OCI-LY7 (cell line): ENCODE measurements at places on chromosomes 1 and 21. TPM values are rescaled to one million over a fixed set of nuclear protein-coding genes. Genes with fewer than 3 reads are reported as not detected.

The AMY1A gene
- not detected in 2 replicates for total RNA-seq

GRCh38 chr21:34843562-34843961, 174.8 kb downstream of the CLIC6 start:
- DNase-seq: no peak

DNA sequence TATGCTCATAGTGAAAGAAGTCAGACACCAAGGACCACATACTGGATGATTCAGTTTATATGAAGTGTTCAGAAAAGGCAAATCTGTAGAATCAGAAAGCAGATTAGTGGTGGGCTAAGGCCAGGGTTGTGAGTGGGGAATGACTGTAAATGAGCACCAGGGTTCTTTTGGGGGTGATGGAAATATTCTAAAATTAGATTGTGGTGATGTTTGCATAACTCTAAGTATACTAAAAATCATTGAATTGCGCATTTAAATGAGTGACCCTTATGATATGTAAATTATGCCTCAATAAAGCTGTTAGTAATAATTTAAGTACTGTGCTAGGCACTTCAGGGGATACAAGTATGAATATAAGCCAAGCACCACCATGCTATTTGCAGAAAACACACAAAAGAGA, 256.3 kb downstream of the TPR start:
- DNase-seq: no peak

The MMP23B gene
- 7.6 and 8.7 TPM in 2 replicates for total RNA-seq

DNA sequence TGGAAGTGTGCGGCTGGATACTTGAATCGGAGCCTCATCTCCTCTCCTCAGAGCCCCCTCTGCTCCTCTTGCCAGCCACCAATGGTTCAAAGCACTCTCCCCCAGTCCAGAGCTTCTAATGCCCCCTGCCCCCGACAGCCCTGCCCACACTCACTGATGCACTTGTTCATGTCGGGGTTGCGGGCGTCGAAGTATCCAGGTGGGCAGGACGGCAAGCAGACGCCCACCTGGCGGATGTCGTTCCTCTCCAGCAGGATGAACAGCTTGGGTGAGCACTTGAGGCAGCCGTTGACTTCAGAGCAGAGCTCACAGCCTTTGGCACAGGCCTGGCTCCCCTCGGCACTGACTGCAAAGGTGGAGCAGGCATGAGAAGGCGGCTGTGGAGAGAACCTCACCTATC, 18.4 kb downstream of the RSPO1 start:
- no peak for DNase-seq

The UBASH3A gene
- total RNA-seq: not detected in 2 replicates

GRCh38 chr1:85707267-85707989, 805 bp downstream of the ZNHIT6 start:
- peak; percentile 11 for DNase-seq

The ITGB2 gene
- total RNA-seq: 60.8 and 78.9 TPM in 2 replicates

The CLCA1 gene
- not detected in 2 replicates for total RNA-seq

- no peak for DNase-seq
These were observed 417.3 kb downstream of the USH2A start for GRCh38 chr1:216005916-216006315.

DNA sequence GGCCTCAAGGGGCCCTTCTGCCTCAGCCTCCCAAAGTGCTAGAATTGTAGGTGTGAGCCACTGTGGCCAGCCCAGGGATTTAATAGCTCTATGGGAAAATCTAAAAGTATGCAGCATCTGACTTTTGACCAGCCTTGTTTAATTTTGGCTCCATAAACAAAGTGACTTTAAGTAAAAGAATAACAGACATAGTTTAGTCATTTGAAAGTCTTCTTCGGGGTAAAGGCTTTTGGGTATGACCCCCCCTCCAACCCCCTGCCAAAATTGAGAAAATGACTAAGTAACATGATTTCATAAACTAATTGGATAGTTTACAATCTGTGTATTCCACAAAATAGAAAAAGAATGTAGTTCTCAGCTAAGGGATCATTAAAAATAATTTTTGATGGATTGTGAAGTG, 17.0 kb downstream of the GPBP1L1 start:
- no peak for DNase-seq

- DNase-seq: no peak
These were observed 19.0 kb downstream of the TMEM63A start for GRCh38 chr1:225863167-225863566.

The BSND gene
- total RNA-seq: not detected in 2 replicates

The KIF14 gene
- 20.1 and 23.2 TPM in 2 replicates for total RNA-seq

GRCh38 chr1:233523047-233523446, 90.9 kb upstream of the KCNK1 start:
- DNase-seq: no peak

The SAMSN1 gene
- total RNA-seq: 2.8 and 4.1 TPM in 2 replicates

DNA sequence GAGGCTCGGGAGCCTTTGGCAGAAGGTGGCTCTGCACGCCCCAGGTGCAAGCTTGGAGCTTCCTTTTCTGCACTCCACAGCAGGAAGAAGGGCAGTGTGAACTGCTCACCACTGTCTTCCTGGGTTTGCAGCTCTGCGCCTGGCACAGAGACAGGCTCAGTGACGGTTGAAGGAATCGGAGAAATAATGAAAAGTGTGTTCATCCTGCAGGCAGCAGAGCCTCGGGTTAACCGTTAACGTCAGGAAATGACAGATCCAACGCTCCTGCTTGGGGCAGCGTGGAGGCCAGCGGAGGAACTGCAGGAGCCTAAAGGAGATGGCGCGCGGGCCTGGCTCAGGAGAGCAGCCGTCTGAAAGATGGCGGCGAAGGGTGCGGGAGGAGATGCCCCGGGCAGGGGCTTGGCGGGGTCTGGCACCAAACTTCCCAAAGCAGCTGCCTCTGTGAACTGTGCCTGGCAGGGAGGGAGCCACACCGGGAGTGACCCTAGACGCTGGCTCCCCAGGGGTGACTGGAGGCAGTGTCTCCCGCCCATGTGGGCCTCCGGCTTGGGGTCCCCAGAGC, 10.9 kb upstream of the SAMD11 start:
- no peak for DNase-seq

DNA sequence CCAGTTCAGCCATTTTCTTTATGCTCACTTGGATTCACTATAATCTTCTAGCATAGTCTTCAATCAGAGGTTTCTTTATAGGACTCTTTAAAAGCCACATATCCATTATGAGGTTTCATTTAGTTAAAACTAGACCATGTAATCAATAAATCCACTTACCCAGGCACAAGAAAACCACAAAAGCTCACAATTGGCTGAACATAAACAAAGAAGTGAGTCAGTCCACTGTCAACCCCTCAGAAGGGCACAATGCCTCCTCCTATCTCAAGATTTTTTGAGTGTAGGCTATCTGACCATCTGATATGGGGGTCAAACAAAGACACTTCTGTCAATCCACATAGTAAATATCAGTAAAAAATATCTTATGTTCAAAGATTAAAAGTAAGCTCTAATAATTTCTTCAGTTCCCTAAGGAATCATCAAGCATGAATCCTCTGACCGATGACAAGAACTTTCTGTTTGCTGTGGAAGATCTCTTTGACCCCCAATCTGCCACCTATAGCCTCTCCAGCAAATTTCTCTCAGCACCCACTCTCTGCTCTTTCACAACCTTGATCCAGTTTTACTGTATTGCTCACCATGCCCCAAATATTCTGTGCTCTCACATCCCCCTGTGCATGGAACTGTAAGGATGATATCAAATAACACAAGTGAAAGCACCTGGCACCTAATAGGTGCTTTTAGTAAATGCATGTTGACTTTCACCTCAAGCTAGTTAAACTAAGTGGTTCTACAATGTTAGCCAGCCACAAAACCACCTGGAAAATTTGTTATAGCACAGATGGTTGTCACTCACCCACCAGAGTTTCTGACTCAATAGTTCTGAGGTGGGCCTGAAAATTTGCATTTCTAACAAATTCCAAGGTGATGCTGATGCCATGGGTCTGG, 16.7 kb downstream of the RAB3B start:
- DNase-seq: no peak

DNA sequence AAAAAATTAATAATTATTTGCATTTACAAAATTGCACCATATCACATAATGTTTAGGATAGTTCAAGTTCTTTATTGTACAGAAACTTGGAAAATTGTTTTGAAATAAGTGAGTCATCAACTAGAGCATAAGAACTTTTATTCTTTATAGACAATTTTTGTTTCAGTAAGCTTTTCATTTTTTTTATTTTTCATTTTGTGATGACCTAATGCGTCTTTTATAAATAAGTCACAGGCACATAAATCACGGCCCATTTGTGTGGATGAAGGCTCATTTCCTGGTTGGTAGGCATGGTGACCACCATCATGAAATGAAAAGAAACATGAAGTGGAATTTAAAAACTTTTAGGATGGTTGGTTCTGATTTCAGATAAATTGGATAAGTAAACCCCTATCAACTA, 39.3 kb downstream of the SPAG17 start:
- DNase-seq: no peak

The SDC3 gene
- total RNA-seq: 0.50 TPM in 1 of 2 replicates, not detected in the other

GRCh38 chr21:25556091-25556490, 51.2 kb downstream of the MRPL39 start:
- DNase-seq: no peak

DNA sequence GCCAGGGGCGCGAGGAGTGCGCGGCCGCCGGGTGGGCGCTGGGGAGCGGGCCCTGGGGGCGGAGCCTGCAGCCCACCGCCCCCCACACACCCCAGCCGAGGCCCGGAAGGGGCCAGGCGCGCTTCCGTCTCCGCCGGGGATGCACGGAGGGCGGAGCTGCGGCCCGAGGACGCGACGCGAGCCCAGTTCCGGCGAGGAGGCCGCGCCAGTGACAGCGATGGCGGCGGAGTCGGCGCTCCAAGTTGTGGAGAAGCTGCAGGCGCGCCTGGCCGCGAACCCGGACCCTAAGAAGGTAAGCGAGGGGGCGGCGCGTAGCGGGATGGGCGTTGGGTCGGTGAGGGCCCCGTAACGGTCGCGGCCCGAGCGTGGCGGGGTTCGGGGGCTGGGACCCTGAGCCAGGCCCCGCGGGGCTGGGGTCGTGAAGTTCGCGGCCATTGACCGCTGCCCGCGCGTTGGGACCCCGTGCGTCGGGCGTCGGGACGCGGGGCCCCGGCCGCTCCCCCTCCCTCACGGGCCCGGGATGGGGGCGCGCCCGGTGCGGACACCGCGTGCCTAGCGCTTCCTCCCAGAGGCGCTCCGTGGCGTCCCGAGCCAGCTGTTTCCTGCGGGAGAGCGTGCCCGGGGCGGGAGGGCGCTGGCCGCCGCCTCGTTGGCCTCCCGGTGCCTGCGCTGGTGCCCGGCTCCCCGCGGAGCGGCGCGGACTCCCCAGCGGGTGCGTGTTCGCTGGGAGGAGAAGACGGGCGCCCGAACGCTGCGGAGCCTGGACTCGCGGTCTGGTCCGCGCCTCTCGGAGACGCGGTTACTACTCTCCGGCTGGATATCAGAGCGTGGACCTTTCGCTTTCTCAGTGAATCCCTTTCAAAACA, at the start of gene ELOA:
ELOA (plus strand) TSS at position 185 of the 866 bp plus-strand sequence; CDS start at position 218, 33 bp downstream.
- DNase-seq: peak; percentile 84

- DNase-seq: no peak
These were observed 35.2 kb upstream of the PLA2G4A start for GRCh38 chr1:186793582-186793927.

GRCh38 chr1:23567629-23567995, 8.3 kb upstream of the ID3 start:
- DNase-seq: no peak

DNA sequence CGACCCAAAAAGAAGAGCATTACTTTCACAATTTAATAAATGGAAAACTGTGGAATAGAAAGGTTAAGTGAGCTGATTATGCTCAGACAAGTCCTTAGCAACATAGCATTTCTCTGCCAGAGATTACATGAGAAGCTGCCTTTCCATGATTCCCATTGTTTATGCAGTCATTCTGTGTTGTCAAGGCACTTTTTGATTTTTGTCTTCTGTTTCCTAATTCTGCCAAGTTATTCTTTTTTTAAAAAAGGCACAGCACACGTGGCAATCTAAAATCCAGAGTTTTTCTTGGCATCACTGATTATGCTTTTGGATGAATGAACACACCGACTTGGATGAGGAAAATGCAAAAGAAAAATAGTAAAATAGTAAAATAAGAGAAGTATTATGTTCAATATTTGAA, 185.0 kb downstream of the RGS7 start:
- no peak for DNase-seq

The MCM3AP gene
- 146 and 166 TPM in 2 replicates for total RNA-seq

- DNase-seq: peak; percentile 3
These were observed 10.0 kb downstream of the LRRC53 start for GRCh38 chr1:74502432-74502831.

DNA sequence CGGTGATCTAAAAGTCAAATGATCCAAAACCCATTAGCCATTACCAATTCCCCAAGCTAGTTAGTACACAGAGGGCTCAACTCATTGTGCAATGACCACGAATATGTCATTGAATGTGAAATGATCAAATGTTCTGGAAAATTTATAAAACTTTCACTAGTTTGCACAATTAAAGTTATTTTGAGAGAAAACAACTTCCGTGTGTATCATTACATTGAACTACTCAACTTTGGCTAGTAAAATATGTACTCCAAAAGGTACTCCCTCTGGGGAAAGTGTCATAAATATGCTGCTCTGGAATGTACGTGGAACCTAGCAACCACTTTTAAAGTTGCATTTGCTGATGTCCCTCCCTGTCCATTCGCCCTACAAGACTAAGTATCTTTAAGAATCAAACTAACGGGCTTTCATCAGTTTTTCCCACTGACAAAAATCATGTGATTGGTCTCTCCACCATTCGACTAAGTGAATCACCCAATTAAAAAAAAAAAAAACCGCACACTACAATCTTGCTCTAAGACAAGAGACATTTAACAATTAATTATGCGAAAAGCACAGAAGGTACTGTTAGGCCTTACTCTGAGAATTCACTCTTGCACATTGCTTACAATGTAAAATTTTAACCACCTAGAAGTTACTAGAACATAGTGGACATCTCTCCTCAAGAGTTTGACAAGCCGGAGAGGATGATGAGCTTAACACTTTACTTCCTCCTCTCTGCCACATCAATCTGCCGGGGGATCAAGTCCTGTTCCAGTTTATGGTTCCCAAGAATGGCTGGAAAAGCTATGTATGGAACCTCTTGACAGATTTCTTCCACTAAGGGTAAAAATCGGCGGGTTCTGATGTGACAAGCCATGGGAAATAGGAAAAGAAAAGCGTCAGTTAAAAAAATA, 1.2 kb downstream of the ACBD3 start:
- peak; percentile 20 for DNase-seq

GRCh38 chr1:37813529-37814145, 5.6 kb upstream of the YRDC start:
- no peak for DNase-seq

- DNase-seq: no peak
These were observed 35.4 kb upstream of the TXLNA start for GRCh38 chr1:32144033-32144432.

- no peak for DNase-seq
These were observed 41.8 kb downstream of the KIFAP3 start for GRCh38 chr1:170032531-170033280.
